ENCODE measurements at places on chromosomes 5 and 9. TPM values are rescaled to one million over a fixed set of nuclear protein-coding genes. Genes with fewer than 3 reads are reported as not detected.

DNA sequence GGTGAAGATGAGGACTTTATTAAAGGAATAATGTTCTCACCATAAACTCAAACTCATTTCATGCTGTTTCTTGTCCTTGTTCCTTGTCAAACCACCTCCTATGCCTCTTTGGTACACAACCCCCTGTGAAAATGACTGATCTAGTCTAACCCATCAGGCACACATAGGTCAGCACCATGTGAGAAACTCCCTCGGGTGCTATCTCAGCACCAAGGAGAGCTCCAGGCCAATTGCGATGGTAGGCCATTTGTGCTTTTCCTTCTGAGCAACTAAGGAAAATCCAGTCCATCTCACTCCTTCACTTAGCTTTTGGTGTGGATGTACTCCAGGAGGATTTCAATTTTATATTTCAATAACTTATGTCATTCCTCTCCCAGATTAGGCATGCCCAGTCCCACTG, 199.8 kb downstream of the ZNF608 start:
- peak; percentile 27 for DNase-seq

DNA sequence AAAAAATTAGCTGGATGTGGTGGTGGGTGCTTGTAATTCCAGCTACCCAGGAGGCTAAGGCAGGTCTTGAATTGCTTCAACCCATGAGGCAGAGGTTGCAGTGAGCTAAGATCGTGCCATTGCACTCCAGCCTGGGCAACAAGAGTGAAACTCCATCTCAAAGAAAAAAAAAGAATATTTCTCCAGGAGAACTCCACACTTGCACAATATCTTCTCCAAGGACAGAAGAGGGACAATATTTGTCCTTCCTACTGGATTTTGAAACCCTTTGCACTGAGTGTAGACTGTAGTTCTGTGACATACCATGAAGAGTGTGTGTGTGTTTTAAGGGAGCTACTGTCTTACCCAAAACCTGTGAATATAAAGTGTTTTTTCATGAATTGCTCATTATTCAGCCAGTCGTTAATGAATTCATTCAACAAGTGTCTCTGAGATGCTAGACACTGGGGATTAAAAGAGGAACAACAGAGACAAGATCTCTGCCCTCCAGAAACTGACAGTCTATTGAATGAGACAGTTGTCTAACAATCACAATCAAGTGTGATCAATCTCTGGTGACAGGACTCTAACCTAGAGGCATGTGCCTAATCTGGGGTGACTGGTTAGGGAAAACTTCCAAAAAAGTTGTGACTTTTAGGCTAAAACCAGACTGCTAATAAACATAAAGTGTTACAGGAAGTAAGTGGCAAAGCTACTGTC, 9.8 kb upstream of the UBE2D2 start:
- DNase-seq, result no peak

DNA sequence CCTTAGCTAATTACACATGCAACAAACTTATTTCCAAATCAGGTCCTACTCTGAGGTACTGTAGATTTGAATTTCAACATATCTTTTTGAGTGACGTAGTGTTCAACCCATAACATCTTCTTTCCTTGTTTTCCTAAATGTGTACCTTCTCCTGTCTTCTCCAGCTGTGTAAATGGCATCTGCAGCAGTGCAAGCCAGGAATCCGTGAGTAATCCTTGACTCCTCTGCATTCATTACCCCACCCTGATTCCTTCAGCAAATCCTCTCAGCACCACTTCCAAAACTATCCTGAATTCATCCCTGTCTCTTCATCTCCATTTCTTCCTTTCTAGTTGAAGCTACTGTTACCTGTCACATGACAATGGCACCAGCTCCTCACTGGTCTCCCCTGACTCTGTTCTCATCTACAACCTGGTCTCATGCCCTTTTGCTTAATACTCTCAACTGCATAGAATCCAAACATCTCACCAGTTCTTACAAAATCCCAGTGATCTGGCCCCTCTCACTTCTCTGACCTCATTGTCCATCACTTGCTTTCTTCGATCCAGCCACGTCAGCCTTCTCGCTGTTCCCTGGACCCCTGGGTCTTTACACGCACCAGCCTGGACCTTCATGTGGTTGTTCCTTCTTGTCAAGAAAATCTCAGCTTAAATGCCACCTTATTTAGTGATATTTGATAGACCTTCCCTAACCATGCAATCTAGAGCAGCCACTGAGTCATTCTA, 14.6 kb upstream of the TRAF1 start:
- DNase-seq, result no peak

DNA sequence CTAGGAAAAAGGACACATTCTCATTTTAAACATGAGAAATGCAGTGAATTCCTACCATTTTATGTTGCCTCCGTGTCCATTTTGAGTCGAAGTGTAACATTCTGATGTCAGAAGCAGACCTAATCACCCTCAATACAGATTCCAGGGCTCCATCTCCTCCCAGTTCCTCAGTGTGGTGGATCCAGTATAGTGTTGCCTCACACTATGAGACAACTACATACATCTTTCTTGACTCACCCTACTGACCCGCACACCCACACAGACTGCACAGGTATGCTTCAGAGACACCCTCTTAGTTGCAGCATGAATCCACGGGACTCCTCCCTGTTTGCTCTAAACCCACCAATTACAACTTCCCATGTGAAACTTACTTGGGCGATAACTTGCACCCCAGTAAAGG, 564.9 kb downstream of the SEMA5A start:
- no peak for DNase-seq

DNA sequence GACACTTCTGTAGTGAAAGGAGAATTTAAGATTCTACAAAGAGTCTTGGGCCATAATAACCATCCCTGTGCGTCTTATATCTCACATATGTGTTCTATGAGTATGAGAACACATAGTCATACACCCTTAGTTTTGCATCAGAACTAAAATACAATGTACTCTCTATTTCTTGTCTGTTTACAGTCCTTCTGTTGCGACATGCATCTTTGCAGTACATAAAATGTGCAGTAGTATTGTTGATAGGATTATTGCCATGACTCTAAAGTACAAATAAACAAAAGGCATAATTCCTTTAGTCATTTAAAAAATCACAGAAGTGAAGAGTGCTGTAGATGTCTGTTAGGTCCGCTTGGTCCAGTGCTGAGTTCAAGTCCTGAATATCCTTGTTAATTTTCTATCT, 201.9 kb downstream of the NR3C1 start:
- no peak for DNase-seq

DNA sequence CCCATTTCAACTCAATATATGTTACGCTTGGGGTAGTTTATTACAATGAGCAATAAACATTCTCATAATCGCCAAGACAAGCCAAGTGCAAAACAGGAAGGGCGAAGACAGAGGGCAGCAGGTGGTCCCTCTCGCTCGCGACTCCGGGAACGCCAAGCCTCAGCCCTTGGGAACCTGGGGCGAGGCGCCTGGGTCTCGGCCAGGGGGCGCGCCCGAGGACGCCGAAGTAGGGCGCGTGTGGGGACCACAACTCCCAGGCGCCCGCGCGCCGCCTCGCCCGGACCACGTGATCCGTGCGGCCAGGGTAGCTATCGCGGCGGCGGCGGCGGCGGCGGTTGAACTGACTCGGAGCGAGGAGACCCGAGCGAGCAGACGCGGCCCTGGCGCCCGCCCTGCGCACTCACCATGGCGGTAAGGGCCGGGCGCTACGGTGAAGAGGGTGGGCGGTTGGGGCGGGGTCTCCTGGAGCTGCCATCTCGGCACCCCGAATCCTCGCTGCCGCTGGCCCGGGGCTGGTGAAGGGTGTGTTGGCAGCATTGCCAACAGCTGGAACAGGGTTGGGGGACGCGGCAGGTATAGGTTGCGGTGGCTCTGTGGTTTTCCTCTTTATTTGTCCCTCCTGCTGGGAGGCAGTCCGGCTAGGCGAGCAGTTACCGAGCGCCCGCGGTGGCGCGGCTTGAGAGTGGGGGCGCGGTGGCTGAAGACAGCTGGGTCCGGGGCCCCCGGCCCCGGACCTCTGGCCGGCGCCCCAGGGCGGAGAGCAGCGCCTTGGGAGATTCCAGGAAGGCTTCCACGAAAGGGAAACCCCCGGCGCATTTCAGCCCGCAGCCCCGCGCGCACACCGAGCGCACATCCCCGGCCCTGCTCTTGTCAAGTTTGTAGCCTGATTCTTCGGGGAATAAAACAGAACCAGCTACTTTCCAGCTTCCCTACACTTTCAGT, at the start of gene SLC31A2:
TSS of gene SLC31A2 (plus strand) at position 338 of the 942 bp plus-strand sequence. CDS start at position 406, 68 bp downstream.
- peak; percentile 90 for DNase-seq

GRCh38 chr9:20604562-20604961, 17.7 kb downstream of the MLLT3 start:
- DNase-seq, result no peak

Gene PCDHGB7
- total RNA-seq, result 8.0 TPM

DNA sequence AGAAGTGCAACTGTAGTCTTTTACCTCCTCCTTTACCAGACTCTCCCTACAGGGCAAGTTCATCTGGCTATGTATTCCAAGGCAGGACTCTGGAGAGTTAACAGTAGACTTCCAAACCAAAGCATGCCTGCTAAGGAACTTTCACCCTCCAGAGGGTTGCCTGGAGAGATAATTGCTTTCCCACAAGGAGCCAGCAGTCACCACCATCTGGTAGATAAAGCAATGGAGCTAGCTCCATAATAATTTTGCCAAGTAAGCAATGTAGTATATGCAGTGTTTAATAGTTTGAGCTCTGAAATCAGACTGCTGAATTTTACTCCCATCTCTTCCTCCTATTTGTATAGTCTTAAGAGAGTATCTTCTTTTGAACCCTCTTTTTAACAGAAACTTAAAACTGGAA, 566.8 kb upstream of the PTGER4 start:
- DNase-seq, result no peak

DNA sequence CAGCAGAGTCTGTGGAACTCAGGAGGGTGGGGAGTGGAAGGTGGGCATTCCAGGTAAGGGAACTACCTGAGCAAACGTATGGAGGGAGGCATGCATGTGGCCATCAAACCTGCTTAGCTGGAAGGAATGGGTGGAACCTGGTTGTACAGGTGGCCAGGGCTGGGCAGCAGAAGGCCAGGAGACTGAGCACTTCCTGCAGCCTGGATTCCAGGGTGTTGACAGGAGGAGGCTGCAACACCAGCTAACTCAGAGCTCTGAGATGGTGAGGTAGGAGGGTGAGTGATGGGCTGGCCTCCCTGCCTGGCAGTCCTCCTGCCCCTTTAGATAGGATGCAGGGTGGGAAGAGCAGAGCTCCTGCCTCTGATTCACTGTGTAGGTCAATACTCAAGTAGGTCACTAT, 92.5 kb upstream of the CPEB4 start:
- DNase-seq, result no peak

Gene SMIM3
- 11.5 TPM for total RNA-seq

GRCh38 chr5:95861221-95861863, 38.8 kb upstream of the GLRX start:
- no peak for DNase-seq

GRCh38 chr5:116703328-116703727, 128.7 kb upstream of the SEMA6A start:
- DNase-seq, result no peak

GRCh38 chr9:99433095-99433494, 211.0 kb downstream of the SEC61B start:
- DNase-seq, result no peak

DNA sequence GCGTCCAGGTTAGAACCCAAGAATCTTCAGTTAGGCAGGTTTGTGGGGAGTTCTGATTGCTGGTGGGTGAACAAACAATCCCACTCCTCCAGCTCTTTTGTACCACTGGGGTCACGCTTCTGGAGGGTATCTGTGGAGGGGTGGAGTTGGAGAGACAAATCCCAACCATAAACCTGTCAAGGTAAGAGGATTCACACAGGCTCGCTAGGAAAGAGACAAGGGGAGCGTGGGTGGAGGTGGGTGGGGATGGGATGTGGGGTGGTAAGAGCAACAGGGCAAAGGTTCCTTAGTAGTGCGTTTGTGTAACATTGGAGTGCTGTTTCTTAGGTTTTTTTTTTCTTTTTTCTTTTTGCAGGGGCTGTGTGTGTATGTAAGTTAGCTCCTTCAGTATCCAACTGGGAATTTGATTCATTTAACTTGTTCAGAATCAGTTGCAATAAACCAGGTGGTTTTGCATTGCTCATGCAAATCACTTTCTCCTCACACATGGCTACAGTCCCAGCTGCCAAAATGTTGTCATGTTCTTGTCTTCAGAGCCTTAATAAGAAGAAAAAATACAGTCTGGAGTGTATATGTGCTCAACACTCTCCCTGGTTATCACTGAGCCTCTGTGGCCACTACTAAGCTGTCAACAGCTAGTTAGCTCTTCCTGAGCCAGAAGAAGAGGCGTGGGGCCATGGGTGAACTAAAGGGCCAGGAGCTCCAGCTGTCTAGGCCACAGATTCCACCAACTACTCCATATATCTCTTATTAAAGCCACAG, 164.0 kb upstream of the RAD23B start:
- no peak for DNase-seq

Gene FGF10
- total RNA-seq, result 2.7 TPM

Gene NR2F1
- 35.4 TPM for total RNA-seq

Gene CNTLN
- 7.8 TPM for total RNA-seq

Gene IFNA7
- total RNA-seq, result not detected

GRCh38 chr5:27083449-27084415, 45.3 kb upstream of the CDH9 start:
- no peak for DNase-seq

DNA sequence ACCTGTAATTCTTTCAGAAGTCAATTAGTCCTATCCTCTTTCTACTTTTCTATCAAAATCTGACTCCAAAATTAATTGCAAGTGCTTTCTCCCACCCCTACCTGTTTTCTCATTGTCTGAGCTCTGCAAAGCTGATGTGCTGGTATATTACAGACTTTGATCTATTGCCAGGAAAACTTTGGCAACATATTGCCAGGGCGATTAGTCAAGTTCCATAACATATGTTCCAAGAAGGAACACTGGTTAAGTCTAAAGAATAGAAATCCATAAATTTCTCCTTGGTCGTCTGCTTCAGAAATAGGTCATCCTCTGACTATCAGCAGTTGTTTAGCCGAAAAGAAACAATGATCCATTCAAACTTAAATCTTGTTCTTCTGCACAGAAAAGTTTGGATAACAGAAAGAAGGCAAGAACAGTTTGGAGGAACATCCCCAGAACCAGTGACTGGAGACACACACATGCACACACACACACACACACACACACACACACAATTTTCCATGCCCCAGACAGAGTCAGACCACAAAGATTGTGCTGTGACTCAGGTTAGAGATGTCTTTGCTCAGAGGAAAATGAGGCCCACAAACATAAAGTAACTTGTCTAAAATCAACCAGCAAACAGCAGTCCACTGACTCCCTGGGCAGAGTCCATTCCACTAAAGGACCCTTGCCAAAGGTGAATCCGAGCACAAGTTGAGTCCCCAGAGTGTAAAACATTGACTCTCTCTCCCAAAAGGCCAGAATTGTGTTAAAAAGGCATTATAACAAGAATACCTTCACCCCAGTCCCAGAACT, 202.1 kb downstream of the DEPDC1B start:
- DNase-seq, result no peak

Gene AGTPBP1
- 47.5 TPM for total RNA-seq

GRCh38 chr5:116415182-116415581, 159.4 kb downstream of the SEMA6A start:
- no peak for DNase-seq

- DNase-seq, result no peak
These were observed 457.7 kb downstream of the CETN3 start for GRCh38 chr5:89951876-89952275.

GRCh38 chr9:131727795-131728545, 11.9 kb downstream of the RAPGEF1 start:
- DNase-seq, result no peak

All from progenitor cell of endocrine pancreas (in vitro differentiated cells).